Dermis lymphatic vessel endothelial cell (primary cell): ENCODE measurements at places on chromosomes 5 and 9. TPM values are rescaled to one million over a fixed set of nuclear protein-coding genes. Genes with fewer than 3 reads are reported as not detected.

SUSD3 gene
- total RNA-seq = not detected in 2 replicates

POU5F2 gene
- total RNA-seq = 0.33 and 0.43 TPM in 2 replicates

SLC6A19 gene
- total RNA-seq = not detected in 2 replicates

PCDH12 gene
- total RNA-seq = 18.7 and 43.6 TPM in 2 replicates

PRLR gene
- total RNA-seq = not detected in 2 replicates

PCDHA1 gene
- under 0.01 and 0.09 TPM in 2 replicates for total RNA-seq

IFNB1 gene
- total RNA-seq = not detected in 2 replicates

SV2C gene
- under 0.01 TPM in 2 replicates for total RNA-seq

ZBED3 gene
- 0.95 and 1.6 TPM in 2 replicates for total RNA-seq

TGFBR1 gene
- 20.8 and 21.1 TPM in 2 replicates for total RNA-seq

IL5 gene
- total RNA-seq = not detected in 2 replicates

UBE2QL1 gene
- 0.65 and 0.86 TPM in 2 replicates for total RNA-seq

FBXL7 gene
- 10.4 and 14.7 TPM in 2 replicates for total RNA-seq

GABRG2 gene
- total RNA-seq = not detected in 2 replicates

PRSS3 gene
- total RNA-seq = 1.1 and 2.1 TPM in 2 replicates

MYOT gene
- total RNA-seq = not detected in 2 replicates

CDX1 gene
- total RNA-seq = under 0.01 TPM in 1 of 2 replicates, not detected in the other

DMGDH gene
- total RNA-seq = 0.26 and 0.43 TPM in 2 replicates

INSL4 gene
- not detected in 2 replicates for total RNA-seq

LRRC19 gene
- not detected in 2 replicates for total RNA-seq

FANCC gene
- total RNA-seq = 7.5 and 7.9 TPM in 2 replicates

SLC1A1 gene
- 2.2 and 4.4 TPM in 2 replicates for total RNA-seq
